Smooth muscle cell of the umbilical artery (primary cell): ENCODE measurements at places on chromosomes 12 and 14. TPM values are rescaled to one million over a fixed set of nuclear protein-coding genes. Genes with fewer than 3 reads are reported as not detected.

ATL1 gene
- total RNA-seq, result 5.6 and 5.7 TPM in 2 replicates

TAS2R19 gene
- 4.8 and 11.1 TPM in 2 replicates for total RNA-seq

RASSF9 gene
- total RNA-seq, result 0.89 and 1.6 TPM in 2 replicates

SLC25A21 gene
- 0.51 and 0.89 TPM in 2 replicates for total RNA-seq

NPFF gene
- total RNA-seq, result not detected in 2 replicates

ATXN7L3B gene
- total RNA-seq, result 23.5 and 24.2 TPM in 2 replicates

PGF gene
- total RNA-seq, result 0.60 and 1.5 TPM in 2 replicates

CIROP gene
- not detected in 2 replicates for total RNA-seq

CYP46A1 gene
- 0.09 and 0.30 TPM in 2 replicates for total RNA-seq

LTB4R gene
- total RNA-seq, result 0.59 and 0.78 TPM in 2 replicates

ZDHHC22 gene
- not detected in 2 replicates for total RNA-seq

RAD9B gene
- total RNA-seq, result under 0.01 and 0.78 TPM in 2 replicates

CPNE6 gene
- not detected in 2 replicates for total RNA-seq

RHEBL1 gene
- total RNA-seq, result 0.30 and 0.55 TPM in 2 replicates

TMEM117 gene
- total RNA-seq, result 14.3 and 23.2 TPM in 2 replicates

ENDOU gene
- under 0.01 and 0.14 TPM in 2 replicates for total RNA-seq

ZFYVE21 gene
- 47.5 and 52.3 TPM in 2 replicates for total RNA-seq

SMIM41 gene
- 0.23 TPM in 1 of 2 replicates, not detected in the other for total RNA-seq

SLC6A15 gene
- 5.6 and 16.0 TPM in 2 replicates for total RNA-seq

GPR65 gene
- under 0.01 and 0.05 TPM in 2 replicates for total RNA-seq

SLC10A1 gene
- total RNA-seq, result not detected in 2 replicates

DTX3 gene
- 20.5 and 22.9 TPM in 2 replicates for total RNA-seq

CARMIL3 gene
- total RNA-seq, result 0.05 TPM in 1 of 2 replicates, not detected in the other

KRT71 gene
- not detected in 2 replicates for total RNA-seq

IGF1 gene
- under 0.01 TPM in 1 of 2 replicates, not detected in the other for total RNA-seq

SSPN gene
- 27.9 and 36.8 TPM in 2 replicates for total RNA-seq

NTF3 gene
- total RNA-seq, result 7.1 and 13.9 TPM in 2 replicates

HOXC10 gene
- 6.2 and 10.7 TPM in 2 replicates for total RNA-seq
